ENCODE measurements at places on chromosomes 2 and 18.

- peaks cover 19% of the 10 kb centered on the region for H3K4me1 ChIP-seq
- peaks cover 4% of the 10 kb centered on the region for H3K27me3 ChIP-seq
- peak overlapping the region; percentile 10 for H3K27ac ChIP-seq
- no peaks in the 10 kb centered on the region for H3K36me3 ChIP-seq
- H3K4me3 ChIP-seq, result no peak overlapping the region
- no peak for DNase-seq
Measured at GRCh38 chr2:200184748-200185627, 121.5 kb upstream of the SPATS2L start.

GRCh38 chr2:85468704-85469349 is 50.3 kb downstream of the SH2D6 start:
- no peak overlapping the region for H3K4me3 ChIP-seq
- H3K27ac ChIP-seq, result peak overlapping the region; percentile 75
- DNase-seq, result no peak

DNA sequence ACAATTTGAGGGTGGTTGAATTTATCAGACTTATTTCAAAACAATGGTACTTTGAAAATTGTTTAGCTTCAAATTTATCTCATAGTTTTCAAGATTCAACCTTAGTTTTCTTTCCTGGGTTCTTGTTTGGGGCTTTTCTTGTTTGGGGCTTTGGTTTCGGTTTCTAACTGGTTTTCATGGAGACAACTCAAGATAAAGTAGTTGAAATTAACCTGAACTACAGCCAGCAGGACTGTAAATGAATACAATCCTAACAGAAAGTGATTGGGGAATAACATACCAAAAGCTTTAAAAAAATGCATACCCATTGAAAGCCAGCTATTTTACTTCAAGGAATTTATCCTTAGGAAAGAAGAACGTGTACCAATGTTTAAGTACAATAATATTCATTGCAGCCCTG is 133.5 kb upstream of the SLC14A2 start:
- DNase-seq, result no peak
- peak overlapping the region; percentile 34 for H3K27ac ChIP-seq
- peaks cover 12% of the 10 kb centered on the region for H3K4me1 ChIP-seq
- H3K36me3 ChIP-seq, result peaks cover 3% of the 10 kb centered on the region
- H3K27me3 ChIP-seq, result no peaks in the 10 kb centered on the region
- no peak overlapping the region for H3K4me3 ChIP-seq

DNA sequence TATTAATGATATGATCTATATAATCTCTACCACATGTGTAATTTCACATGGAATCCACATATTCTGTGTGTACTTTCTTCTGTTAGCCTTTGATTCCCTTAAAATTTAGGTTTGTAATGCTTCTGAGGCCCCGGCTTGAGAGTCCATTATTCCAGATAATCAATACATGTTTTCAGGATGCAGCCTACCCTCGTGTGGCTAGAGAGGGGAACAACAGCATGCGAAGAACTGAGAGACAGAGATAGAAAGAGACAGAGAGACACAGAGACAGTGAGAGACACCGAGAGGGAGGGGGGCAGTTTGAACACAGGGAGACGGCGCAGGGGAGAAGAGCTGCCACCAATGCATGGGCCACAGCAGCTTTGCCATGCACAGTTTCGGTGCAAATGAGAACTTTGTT is 185.4 kb downstream of the SNTG2 start:
- peaks cover 50% of the 10 kb centered on the region for H3K4me1 ChIP-seq
- H3K4me3 ChIP-seq, result no peak overlapping the region
- H3K27me3 ChIP-seq, result no peaks in the 10 kb centered on the region
- H3K27ac ChIP-seq, result no peak overlapping the region
- DNase-seq, result no peak
- H3K36me3 ChIP-seq, result no peaks in the 10 kb centered on the region

DNA sequence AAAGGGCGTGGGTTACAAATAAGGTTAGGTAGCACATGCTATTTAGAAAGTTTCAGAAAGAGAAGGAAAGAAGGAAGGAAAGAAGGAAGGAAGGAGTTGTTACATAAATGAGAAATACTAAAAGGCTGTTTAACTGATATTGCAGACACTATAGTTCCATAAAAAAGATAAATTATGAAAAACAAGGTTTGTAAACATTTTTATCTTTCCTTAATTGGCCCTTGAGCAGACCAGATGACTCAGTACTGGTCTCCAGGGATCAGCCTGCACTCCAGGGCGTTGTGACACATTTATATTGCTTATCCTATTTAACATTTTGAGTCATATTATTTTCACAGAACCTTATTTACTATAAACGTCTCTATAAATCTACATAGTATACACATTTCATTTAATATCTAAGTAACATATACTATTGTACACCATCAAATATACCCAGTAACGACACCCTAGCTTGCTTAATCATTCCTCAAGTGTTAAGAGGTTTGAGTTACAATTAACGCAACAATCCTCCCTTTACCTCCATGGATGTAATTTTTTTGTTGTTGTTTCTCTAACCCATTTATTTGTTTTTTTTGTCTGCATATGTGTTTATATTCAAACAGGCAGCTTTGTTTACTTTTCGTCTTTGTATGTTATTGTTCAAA is 2.8 kb upstream of the RAB31 start:
- H3K27ac ChIP-seq, result peak overlapping the region; percentile 33
- H3K36me3 ChIP-seq, result no peaks in the 10 kb centered on the region
- H3K4me1 ChIP-seq, result peaks cover 48% of the 10 kb centered on the region

- no peaks in the 10 kb centered on the region for H3K4me1 ChIP-seq
- no peak overlapping the region for H3K4me3 ChIP-seq
- no peak for DNase-seq
- H3K27me3 ChIP-seq, result peaks cover 2% of the 10 kb centered on the region
Measured at GRCh38 chr2:209230560-209230959, 193.3 kb upstream of the MAP2 start.

GRCh38 chr2:136389809-136390208 is 271.9 kb upstream of the CXCR4 start:
- H3K36me3 ChIP-seq, result no peaks in the 10 kb centered on the region
- peaks cover 14% of the 10 kb centered on the region for H3K4me1 ChIP-seq
- no peak overlapping the region for H3K27ac ChIP-seq

GRCh38 chr2:29174937-29175336 is 59.7 kb downstream of the CLIP4 start:
- peaks cover 19% of the 10 kb centered on the region for H3K36me3 ChIP-seq
- no peak for DNase-seq
- H3K4me3 ChIP-seq, result no peak overlapping the region

GRCh38 chr2:50448556-50448955 is 583.4 kb downstream of the NRXN1 start:
- no peak overlapping the region for H3K4me3 ChIP-seq
- DNase-seq, result no peak
- H3K27ac ChIP-seq, result no peak overlapping the region
- H3K36me3 ChIP-seq, result no peaks in the 10 kb centered on the region
- no peaks in the 10 kb centered on the region for H3K27me3 ChIP-seq

GRCh38 chr18:37553633-37554398 is 11.8 kb downstream of the CELF4 start:
- peaks cover 44% of the 10 kb centered on the region for H3K27me3 ChIP-seq
- no peak overlapping the region for H3K4me3 ChIP-seq
- no peaks in the 10 kb centered on the region for H3K4me1 ChIP-seq
- H3K36me3 ChIP-seq, result no peaks in the 10 kb centered on the region
- peak; percentile 36 for DNase-seq

DNA sequence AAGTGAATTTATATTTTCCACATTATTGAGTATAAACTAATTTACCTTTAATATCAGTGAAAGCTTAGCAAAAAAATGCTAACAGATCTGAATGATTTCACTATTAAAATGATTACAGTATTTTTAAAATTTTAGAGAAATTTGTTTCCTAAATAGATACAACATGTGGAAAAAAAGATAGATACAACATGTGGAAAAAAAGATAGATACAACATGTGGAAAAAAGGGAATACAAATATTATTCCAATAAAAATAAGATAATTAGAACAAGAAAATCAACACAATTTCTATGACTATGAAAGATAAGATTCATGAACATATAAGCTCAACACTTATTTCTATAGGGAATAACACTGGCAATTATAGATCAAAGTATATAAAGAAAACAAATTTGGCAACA is 865.9 kb upstream of the VRK2 start:
- no peak overlapping the region for H3K27ac ChIP-seq
- H3K36me3 ChIP-seq, result no peaks in the 10 kb centered on the region
- H3K27me3 ChIP-seq, result no peaks in the 10 kb centered on the region
- H3K4me3 ChIP-seq, result no peak overlapping the region

DNA sequence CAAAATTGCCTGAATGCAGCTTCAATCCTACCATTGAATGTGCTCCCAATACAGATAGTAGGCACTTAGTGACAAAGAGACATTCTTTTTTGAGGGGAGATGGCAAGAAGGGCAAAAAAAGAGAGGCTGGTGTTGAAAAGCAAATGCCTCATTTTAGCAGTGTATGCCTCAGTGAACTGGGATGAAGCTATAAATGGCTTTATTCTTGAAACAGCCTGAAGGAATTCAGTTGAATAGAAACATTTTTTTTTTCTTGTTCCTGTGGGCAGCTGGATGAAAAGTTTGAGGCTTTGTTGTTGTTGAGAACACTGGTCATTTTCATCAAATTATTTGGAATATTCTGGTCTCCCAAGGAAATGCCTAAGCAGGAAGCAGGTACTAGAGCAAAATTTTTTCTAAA is 228.9 kb downstream of the RNF144A start:
- no peak for DNase-seq
- peaks cover 2% of the 10 kb centered on the region for H3K27me3 ChIP-seq
- peaks cover 12% of the 10 kb centered on the region for H3K36me3 ChIP-seq
- H3K4me1 ChIP-seq, result peaks cover 4% of the 10 kb centered on the region
- no peak overlapping the region for H3K4me3 ChIP-seq

DNA sequence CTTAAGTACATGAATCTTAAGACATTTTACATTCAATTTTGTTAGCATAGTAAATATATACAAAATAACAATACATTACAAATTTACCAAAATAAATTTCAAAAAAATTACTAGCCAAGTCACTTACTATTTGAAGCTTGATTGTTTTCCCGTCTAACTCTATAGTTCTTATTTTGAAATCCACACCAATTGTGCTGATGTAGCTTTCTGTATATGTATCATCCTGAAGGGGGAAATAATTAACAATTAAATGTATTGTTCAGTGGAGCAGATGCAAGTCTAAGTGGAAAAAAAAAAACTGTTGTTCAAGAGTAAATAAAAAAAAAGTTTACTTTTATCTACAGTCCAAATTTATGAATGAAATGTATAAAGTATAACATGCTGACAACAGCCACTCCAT is 32.1 kb downstream of the RAB1A start:
- no peak for DNase-seq
- H3K27ac ChIP-seq, result no peak overlapping the region
- H3K36me3 ChIP-seq, result peaks cover 77% of the 10 kb centered on the region

- DNase-seq, result no peak
- no peak overlapping the region for H3K27ac ChIP-seq
- H3K36me3 ChIP-seq, result no peaks in the 10 kb centered on the region
- peaks cover 5% of the 10 kb centered on the region for H3K4me1 ChIP-seq
Measured at GRCh38 chr2:96397756-96398530, 62.4 kb downstream of the NCAPH start.

DNA sequence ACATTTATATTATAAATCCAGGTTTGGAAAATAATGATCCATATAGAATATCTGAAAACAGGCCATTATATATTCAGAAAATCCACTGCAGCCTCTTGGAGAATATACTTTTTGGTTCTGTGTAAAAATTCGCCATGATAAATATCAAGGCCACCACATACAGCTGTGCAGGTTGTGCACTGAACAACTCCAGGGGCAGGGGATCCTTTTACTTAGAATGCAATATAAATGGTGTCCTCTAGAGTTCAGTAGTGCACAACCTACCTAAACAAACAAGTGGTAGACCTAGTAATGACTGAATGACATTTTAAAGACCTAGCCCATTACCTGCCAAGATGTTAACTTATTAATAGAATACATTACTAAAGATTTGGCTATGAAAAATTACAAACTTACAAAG is 22.4 kb downstream of the MOGAT1 start:
- DNase-seq, result no peak
- H3K27ac ChIP-seq, result no peak overlapping the region
- no peak overlapping the region for H3K4me3 ChIP-seq
- H3K27me3 ChIP-seq, result peaks cover 5% of the 10 kb centered on the region

DNA sequence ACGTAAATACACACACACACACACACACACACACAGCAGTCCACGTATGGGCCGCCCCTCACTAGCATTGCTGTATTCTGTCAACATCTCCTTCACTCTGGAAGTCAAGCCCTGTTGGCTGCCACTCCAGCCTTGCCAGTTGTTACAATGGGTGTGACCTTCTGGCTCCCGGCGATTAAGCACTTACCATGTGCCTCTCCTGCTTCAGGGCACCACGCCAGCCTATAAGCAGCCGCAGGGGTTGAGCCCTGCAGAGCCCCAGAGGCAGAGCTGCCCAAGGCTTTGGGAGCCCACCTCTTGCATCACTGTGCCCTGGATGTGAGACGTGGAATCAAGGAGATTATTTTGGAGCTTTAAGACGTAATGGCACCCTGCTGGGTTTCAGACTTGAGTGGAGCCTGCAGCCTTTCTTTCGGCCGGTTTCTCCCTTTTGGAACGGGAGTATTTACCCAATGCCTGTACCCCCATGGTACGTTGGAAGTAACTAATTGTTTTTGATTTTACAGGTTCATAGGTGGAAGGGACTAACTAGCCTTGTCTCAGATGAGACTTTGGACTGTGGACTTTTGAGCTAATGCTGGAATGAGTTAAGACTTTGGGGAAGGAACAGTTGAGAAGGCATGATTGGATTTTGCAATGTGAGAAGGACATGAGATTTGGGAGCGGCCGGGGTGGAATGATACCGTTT is 54.5 kb upstream of the ROCK2 start:
- H3K27ac ChIP-seq, result no peak overlapping the region
- H3K27me3 ChIP-seq, result peaks cover 2% of the 10 kb centered on the region
- peaks cover 43% of the 10 kb centered on the region for H3K4me1 ChIP-seq
- no peaks in the 10 kb centered on the region for H3K36me3 ChIP-seq
- no peak overlapping the region for H3K4me3 ChIP-seq

DNA sequence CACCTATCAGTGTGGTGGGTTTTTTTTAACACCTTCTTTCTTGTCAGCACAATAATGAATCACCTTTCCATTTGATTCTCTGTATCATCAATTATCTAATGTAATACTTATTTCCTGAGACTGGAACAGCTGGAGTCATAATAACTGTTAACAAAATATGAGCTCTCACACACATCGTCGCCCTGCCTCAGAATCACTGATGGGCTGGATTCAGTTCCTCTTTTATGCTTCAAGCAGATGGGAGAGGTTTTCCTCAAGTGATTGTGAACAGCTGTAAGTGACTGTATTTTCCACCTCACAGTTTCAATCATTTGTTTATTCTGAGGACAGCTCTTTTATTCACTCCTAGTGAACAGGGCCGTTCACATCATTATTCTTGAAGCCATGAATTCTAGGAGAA is 330.2 kb downstream of the DSC3 start:
- H3K27ac ChIP-seq, result no peak overlapping the region
- no peaks in the 10 kb centered on the region for H3K36me3 ChIP-seq
- no peaks in the 10 kb centered on the region for H3K27me3 ChIP-seq

DNA sequence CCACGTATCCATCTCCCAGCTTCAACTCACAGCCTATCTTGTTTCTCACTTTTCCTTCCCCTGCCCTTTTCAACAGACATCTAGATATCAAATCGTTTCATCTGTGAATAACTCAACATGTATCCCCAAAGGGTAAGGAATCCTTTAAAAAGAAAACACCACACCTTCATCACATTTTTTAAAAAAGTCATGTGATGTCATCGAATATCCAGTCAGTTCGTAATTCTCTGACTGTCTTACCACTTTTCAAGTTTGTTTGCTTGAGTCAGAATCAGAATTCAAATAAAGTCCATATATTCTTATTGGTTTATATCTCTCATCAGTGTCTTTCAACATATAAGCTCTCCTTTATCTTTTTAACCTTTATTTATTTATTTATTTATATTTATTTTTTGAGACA is 5.4 kb upstream of the LONRF2 start:
- H3K4me1 ChIP-seq, result no peaks in the 10 kb centered on the region
- no peaks in the 10 kb centered on the region for H3K36me3 ChIP-seq
- no peak overlapping the region for H3K27ac ChIP-seq
- DNase-seq, result no peak
- H3K27me3 ChIP-seq, result peaks cover 59% of the 10 kb centered on the region

Data from nephron progenitor cell (in vitro differentiated cells).